ENCODE measurements at places on chromosomes 7 and 10.

DNA sequence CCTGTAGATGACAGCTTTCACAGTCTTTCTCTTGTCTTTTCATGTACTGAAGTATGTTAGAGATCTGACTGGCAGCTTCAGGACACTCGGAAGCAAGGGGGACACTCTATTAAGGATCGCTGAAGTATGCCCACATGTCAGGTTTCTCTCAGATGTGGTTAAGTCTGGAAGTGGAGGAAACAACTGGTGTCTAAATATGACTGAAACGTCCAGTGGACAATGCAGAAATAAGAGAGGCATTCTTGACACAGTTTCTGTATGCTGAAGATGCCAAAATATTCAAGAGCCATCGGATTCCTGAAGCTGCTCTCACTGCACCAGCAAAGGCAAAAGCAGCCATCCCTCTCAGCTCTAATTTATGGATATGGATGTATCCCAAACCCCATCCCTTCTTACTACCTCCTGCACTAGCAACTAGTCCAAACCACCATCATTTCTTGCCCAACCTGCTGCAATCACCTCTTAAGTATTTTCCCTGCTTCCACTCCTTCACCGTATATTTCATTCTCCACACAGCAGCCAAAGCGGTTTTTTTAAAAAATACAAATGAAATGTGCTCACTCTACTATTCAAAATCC is 113.4 kb downstream of the REEP3 start:
- no peak for DNase-seq

GRCh38 chr10:32253276-32253675 is 93.7 kb downstream of the EPC1 start:
- DNase-seq = peak; percentile 85

DNA sequence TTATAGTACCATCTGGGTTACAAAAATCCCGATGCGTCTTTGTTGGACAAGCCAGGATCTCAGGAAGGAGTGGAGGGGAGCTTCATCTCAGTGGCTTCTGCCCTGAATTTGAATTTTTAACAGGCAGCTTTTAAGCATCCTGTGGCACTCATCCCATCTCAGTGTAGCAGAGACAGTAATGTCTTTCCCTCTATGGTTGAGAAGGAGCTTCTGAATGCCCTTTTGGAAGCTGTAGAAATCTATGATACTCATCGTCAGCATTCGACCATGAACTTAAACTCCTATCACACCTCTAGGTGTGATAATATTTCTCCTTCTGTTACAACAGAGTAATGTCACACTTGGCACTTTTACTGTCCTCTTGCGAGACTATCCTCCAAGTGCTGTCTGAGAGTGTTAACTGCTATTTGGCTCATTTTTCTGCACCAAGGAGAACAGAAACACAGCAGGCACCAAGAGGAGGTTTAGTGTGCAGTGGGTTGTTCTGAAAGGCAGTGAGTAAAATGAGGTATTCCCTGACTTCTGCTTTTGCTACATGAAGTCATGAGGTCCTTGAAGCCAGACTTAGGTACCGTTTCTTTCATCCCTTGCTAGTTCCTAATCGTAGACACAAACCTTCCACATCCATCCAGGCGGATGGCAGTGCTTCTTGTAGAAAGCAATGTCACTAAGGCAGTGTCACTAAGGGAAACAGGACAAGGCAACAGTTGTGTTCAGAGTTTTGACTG is 177.4 kb downstream of the CELF2 start:
- no peak for DNase-seq

GRCh38 chr10:88027570-88027969 is 164.1 kb downstream of the PTEN start:
- no peak for DNase-seq

DNA sequence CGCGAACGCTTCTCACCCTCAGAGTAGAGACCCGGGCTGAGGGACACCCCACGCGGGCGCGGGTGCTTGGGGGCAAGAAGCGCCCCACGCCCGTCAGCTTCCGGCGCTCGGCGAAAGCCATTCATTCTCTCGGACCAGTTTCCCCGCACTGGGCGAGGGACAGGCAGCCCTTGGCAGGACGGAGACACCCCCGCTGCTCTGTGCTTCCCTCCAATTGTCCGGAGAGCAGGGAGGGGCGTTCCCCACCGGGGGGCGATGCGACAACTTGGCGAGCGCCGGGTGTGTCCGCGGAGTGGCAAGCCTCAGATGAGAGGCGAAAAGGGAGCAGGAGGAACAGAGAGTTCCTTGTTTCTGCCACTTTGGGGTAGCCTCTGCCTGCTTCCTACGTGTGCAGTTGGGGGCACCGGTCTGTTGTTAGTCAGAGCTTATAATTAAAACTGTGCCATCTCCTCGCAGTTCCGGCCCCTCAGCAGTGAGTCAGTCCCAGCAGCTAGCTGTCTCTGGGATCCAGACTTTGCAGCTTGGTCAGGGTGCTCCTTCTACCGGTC is 1.7 kb downstream of the GPR158 start:
- peak; percentile 12 for DNase-seq
